Stimulated activated CD4-positive, alpha-beta T cell treated with anti-CD3 and anti-CD28 coated beads, Interleukin-1b, Interleukin-23, amount 100 ng/mL, for 1 hour (primary cell): ENCODE measurements at places on chromosomes 6 and 20.

DNA sequence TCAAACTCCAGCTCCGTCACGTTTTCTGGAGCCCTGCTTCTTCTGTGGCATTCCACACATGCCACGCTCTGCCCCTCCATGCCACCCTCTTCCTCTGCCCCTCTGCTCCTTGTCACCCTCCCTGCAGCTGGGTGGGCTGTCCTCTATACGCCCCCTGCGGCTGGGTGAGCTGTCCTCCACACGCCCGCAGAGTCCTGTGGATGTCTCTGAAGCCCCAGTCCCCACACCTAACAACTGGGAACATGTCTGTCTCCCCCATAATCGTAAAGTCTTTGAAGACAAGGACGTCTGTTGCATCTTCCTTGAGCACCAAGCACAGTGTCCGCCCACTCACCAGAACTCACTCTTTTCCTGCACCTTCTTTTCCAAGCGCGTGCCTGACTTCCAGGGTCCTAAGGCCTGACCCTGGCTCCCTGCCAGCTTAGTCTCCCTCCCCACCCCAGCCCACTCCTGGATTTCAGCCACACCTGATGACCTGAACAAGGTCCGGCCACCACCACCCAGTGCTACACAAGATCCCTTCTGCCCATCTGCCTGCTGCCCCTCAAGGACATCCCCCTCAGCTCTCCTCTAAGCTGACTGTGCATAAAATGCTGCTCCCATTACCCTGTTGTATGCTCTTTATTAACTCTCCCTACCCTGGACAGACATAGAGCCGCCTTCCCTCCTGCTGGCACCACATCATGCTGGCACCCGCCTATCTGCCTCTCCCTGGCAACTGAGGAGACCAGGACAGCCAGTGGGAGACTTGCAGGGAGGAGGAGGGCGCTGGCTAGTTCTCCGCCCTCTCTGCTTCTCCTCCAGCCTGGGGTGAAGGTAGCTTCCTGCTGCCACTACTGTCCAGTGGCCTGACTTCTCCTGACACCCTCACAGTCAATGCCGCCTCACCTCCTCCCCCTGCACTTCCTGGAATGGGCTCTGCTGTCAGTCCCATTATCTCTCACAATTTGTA is 10.7 kb upstream of the PRR18 start:
- no peak for DNase-seq

- DNase-seq, result no peak
Measured at GRCh38 chr6:111113336-111114086, 26.2 kb downstream of the SLC16A10 start.

GRCh38 chr20:5191829-5192569 is 65.2 kb downstream of the CDS2 start:
- DNase-seq, result peak; percentile 4

GRCh38 chr6:170360476-170360875 is 53.9 kb downstream of the FAM120B start:
- no peak for DNase-seq

GRCh38 chr6:11292594-11293236 is 60.2 kb upstream of the NEDD9 start:
- no peak for DNase-seq

DNA sequence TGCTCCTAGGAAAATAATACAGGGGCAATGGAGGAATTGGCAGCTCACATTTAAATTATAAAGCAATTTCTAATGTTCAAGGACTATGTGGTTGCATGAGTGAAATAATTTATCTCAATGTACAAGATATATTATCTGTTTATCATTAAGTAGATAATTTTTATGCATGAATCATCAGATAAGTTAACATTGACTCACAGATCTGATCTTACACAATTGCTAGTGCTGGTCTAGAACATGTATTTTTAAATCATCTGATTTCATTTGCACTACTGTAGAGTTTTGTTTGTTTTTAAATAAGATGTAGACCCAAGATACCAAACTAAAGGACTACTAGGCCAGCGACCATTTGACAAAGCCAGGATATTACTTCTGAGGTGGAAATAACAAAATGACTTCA is 199.2 kb downstream of the BMP2 start:
- DNase-seq, result no peak

DNA sequence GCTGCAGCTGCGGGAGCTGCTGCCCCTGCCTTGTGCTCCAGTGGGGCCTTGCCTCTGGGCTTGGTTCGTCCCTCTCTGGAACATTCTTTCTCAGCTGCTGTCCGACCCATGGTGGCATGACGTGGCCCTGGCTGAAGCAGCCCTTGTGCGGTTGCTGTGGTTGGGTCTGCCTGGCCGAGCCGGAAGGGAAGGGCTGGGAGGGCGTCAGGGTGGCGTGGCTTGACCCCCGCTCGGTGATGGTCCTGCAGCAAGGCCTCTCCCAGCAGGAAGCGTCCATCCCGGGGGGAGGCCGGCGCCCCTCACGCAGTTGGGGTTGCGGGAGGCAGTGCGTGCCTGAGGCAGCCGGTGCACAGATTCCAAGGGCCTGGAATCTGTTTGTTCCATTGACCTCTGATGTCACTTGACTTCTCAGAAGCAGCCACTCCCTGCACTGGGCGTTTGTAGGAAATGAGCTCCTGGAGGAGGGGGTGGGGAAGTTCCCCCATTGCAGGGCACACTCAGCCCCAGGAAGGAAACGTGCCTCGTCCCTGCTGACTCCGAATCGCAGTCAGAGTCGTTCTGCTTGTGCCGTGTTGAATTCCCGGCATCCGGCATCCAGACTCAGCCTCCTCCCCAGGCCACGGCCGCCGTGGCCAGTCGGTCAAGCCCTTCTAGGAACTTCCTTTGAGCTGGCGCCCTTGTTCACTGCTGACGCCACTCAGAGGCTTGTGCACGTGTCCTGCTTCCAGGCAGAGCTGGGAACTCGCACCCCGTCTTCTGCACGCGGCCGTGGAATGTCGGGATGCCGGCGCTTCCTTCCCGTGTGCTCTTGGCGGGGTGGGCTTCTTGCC is 9.7 kb upstream of the TNFRSF6B start:
- DNase-seq, result peak; percentile 35

- DNase-seq, result no peak
Measured at GRCh38 chr6:54419885-54420284, 111.6 kb downstream of the TINAG start.

- DNase-seq, result no peak
Measured at GRCh38 chr20:62495749-62496567, 20.2 kb upstream of the GATA5 start.

DNA sequence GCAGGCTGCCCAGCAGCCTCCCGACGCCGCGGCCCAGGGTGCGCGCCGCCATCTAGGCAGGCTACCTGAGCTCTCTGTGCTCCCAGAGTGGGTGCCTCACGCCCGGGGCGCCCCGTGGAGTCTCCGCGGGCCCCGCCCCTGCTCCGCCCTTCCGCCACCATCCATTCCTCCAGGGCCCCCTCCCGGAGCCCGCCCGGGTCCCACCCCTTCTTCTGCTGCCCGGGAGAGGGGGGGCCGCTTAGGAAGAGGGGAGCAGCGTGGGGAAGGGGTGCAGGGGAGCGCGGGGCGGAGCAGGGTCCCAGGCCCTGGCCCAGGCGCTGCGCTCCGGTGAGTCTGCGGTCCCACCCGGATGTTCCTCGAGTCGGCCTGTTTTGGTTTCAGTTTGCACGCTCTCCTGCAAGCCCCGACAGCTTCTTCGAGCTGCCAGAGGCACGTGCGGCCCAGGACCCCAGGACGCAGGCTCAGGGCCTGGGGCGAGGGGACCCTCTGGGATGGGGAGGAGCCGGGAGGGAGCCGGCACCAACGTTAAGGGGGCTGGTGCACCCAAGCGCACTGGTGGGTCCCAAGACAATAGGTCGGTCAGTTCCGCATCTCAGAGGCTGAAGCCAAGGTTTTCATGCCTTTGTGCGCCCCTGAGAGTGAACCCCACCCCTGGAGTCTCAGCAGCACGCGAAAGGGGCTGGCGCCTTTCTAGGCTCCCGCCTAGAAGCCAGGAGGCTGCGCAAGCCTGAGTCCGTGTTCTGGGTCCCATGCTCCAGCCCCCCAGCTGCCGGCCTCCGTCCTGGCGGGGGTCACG is at the start of gene ACSS1:
Gene ACSS1 (minus strand): TSS at position 89 of the 796 bp plus-strand sequence. CDS start 37 bp downstream, at position 52.
- peak; percentile 25 for DNase-seq

DNA sequence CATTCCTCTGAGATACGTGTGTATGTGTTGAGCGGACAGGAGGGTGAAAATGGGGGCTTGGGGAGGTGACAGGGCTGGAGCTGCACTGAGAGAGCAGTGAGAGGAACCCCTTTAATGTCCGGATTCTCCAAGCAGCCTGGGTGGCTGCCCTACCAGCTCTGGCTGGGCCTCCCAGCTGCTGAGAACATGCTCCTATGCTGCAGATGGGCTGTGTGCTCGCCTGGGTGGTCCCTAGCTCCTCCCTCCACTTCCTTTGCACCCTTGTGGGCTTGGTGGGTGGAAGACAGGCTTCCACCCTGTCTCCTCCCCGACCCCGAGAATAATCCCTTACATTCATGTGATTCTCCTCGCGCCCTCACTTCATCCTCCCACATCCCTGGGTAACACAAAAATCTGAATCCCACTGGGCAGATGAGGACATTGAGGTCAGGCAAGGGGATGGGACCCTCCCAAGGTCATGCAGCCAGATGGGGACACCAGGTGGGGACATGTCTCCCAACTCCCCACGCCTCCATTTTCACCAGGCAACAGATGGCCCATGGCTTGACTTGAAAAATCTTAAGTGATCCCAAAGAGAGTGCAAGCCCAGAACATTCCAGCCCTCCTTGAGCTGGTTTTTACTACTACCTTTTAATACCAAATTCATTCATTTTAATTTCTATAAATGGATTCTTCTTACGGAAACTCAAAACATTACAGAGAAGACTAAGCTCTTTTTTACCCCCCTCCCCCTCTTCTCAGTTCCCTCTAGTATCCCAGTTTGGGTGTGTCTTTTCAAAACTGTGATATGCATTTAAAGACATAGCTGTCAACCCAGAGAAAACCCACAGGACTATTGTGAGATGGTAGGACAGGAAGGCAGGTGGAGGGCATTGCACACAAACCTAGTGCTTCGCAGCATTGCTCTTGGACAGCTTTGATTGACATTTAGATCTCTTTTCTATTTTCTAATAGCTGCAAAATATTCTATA is 5.0 kb upstream of the PDRG1 start:
- DNase-seq, result no peak

DNA sequence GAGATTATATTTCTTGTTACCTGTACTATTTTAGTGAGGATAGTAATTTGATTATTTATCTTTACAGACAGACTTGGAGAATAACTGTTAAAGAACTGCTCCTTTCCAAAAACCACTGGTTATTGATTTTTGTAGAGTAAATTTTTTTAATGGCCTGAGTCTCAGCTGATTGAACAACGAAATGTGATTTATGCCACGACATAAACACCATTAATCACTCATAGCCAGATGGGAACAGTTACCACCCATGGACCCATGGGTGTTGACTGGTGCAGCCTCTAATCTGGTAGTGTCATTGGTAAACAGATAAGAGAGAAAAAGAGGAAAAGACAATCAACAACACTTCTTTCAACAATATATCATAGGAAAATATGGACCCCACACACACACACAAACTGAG is 101.4 kb upstream of the BEND6 start:
- DNase-seq, result no peak

GRCh38 chr6:38479331-38479730 is 160.4 kb downstream of the BTBD9 start:
- DNase-seq, result no peak

GRCh38 chr6:158396136-158396535 is 83.9 kb downstream of the TULP4 start:
- no peak for DNase-seq

- DNase-seq, result no peak
Measured at GRCh38 chr6:122352981-122353664, 46.3 kb upstream of the HSF2 start.

DNA sequence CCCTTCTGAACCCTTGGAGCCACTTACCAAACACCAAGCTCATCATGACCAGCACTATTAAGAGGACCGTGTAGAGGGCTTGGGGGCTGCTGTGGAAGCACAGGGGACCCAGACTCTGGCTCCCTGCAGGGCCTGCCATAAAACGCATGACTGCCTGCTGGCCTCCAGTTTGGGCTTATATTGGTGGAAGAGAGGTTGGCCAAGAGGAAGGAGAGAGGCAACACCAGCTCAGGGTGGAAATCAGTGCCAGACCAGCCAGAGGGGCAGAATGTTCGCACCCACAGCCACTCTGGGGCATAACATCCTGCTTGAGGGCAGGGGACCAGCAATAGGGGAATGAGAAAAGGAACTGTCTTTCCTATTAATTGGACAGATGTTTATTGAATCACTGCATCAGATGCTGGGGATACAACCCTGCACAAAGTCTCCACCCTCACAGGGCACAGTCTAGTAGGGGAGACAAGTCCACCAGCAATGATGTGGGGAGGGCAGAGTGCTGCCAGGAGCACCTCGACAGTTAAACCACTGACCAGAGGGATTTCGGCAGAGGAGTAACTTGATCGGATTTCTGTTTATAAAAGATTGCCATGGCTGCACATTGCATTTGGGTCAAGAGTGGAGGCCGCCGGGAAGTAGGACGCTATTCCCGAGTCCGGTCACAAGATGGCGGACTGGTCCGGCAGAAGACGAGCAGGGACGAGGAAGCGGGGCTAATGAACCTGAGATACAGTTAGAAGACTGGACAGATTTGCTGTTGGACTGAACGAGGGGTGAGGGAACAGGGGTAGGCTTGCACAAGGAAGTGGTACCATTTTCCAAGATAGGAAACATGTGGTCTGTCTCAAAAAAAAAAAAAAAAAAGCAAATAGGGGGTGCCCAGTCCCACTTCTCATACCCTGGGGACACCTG is at the start of gene LY6G5C:
Gene LY6G5C (minus strand): TSS at position 842 of the 909 bp plus-strand sequence. CDS start 694 bp downstream, at position 148.
- DNase-seq, result peak; percentile 35
